GM06990 (cell line): ENCODE measurements at places on chromosomes 2 and 18.
A peak's percentile ranks its signal among the peaks of the same experiment; 100 is the strongest.

- no peak for DNase-seq
These were observed 74.7 kb upstream of the ETAA1 start for GRCh38 chr2:67322353-67323001.

DNA sequence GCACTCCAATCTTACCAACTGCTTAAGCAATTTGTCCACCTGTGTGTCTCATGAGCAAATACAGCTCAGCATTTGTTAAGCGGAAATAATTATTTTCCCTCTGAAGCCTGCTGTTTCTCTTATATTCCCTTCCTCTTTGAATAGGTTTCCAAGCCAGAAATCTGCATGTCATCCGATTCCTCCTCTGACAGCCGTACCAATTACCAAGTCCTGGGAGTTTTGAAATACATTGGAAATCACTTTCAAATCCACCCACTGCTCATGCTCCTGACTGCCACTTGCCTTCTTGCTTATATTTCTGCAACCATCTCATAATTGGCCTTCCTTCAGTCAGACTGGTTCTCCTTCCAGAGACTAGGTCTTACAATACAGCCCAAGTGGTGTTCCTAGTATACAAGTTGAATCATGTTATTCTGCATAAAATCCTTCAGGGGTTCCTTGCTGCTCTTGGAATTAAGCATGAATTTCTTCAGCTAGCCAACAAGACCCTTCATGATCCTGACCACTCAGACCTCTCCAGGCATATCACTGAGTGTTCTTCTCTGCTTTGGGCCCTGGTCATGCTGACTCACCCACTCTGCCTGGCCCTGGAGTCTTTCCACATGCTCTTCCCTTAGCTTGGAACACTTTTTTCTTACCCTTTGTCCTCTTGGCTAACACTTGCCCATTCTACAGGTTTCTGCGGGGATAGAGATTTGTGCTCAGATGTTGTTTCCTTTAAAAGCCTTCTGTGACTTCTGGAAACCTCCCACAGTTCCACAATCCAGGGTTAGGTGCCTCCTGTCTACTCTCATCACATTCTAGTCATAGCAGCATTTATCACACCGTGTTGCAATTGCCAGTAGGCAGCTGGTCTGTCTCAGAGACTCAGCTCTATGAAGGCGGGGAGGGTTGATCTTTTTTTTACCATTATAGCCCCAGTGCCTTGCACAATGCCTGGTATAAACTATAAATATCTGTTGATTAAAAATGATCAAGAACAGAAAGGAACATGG is 157.6 kb downstream of the ARL6IP6 start:
- no peak for DNase-seq

GRCh38 chr2:133424876-133425275 is 143.4 kb downstream of the NCKAP5 start:
- no peak for DNase-seq

DNA sequence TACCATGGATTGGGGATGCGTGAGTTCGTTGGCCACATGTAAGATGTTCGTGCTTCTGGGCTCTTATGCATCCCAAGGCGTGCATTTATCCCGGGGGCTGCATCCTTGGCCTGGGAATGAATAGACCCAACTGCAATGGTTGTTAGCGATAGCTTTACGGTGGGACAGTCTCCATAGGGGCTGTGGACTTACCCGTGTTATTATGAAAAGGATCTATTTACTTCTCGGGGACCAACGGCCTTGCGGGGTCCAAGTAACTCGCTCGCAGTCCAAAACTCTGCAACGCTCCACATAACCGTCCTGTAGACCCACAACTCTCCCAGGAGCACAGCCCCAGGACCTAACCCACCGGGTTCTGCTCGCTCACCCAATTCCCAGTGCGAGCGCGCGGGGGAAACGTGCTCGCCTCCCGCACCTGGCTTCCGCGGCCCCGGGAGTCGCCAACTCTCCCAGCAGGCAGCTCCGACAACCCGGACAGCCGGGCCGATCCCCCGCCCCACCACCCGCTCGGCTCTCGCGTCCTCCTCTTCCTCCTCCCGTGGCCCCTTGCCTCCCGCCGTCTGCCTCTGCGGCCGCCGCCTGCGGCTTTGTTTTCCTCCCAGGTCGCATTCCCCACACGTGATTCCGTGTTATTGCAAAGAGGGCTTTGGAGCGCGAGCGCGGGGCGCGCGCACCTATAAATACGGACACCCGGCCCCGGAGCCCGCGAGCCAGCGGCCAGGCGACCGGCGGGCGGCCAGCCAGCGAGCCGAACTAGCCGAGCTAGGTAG is at the start of gene CABLES1:
CABLES1 (plus strand) TSS at position 706 of the 770 bp plus-strand sequence. CDS start 278 bp downstream, outside the sequence.
- peak; percentile 76 for DNase-seq

DNA sequence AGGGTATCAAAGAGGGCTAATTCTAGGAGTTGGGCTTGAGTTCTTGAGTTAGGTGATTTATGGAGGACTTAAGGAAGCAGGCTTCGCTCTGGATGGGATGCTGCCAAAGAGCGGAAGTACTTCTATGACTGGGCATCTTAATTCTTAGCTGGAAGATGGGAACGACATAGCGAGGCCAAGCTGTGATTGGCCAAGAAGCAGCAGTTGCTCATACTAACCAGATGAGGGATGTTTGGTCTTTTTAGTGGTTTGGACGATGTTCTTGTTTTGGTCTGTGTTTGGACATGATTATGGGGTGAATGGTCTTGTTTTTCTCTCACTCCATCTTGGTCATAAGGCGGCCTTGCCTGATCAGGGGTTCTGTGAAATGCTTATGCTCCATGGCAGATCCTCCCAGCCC is 133.7 kb downstream of the MSH2 start:
- DNase-seq, result no peak

DNA sequence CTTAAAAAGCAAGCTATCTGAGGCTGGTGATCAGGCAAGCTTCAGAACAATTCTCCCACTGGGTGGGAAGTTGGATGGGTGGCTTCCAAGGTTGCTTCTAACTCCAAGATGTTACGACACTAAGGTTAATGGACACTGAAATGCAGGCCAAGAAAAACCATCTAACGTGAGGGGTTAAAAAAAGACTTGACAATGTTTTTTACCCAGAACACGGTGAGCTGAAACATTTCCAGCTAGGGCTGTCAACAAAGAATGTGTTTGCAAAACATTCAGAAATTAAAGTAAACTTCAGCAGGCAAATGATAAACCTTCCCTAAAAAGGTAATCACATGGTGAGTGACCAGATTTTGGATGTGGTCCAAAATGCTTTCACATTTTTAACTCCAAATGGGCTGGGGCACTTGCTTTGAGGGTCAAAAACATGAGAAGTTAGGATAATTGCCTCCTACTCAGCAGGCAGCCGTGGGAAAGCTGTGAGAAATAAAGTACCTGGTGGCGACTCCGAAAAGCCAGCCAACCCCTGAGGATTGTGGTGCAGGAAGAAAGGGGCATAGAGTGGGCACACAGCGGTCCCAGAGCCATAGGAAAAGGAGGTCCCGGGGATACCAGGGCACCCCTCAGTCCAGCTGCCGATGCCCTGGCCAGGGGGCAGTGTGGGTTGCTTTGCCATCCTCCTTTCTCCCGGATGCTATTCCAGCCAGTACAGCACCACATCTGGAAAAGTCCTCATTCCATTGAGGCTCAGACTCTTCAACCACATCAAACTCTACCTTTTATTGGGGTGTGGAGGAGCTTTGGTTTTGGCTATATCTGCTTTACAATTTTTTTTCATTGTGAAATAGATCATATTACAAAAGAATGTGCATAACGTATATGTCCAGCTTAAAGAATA is 90.0 kb upstream of the ATL2 start:
- DNase-seq, result no peak

- DNase-seq, result no peak
These were observed 401.3 kb upstream of the PIK3C3 start for GRCh38 chr18:41553716-41554115.

GRCh38 chr2:237254911-237255578 is 158.9 kb downstream of the COL6A3 start:
- DNase-seq, result no peak

DNA sequence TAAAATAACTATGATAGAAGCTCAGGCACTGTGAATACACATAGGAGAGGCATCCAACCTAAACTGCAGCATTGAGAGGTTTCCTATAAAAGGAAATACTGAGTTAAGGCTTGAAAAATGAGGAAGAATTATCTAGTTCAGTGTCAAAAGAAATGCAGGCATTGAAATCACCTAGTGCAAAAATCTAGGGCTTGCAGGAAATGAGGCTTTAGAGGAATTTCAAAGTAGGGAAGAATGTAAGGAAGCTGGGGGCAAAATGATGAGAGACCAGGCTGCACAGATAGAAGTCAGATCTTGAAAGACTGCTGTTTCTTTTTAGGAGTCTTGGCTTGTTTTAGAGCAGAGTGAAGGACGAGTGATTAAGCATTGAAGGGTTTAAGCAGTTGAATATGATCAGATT is 28.1 kb upstream of the SCYGR2 start:
- no peak for DNase-seq

- no peak for DNase-seq
These were observed 7.8 kb upstream of the RAB31 start for GRCh38 chr18:9700261-9700796.

GRCh38 chr2:37418956-37419355 is 74.5 kb downstream of the QPCT start:
- no peak for DNase-seq

DNA sequence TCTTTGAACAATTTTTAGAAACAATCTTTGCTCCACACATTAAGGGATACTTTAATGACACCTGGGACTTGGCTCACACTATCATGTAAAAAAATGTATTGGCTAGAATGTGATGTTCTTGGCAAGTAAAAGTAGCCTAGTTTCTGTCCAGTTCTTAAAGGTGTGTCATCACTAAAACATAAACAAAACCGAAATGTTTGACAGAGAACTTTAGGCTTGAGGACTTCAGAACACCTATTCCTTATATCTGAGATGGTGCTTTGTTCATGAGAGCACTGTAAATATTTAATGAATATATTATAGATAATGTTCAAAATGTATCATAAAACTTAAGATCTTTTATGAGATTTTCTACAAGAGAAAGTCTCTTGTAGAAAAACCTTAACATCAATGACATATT is 19.8 kb upstream of the HNRNPA3 start:
- no peak for DNase-seq

DNA sequence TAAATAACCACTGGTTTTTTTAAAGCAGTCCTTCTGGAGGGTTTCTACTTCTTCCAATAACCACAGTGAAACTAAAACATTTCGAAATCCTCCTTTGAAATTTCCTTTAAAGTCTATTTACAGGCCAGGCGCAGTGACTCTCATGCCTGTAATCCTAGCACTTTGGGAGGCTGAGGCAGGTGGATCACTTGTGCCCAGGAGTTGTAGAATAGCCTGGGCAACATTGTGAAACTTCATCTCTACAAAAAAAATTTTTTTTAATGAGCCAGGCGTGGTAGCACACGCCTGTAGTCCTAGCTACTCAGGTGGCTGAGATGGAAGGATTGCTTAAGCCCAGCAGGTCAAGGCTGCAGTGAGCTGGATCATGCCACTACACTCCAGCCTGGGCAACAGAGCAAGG is 15.2 kb downstream of the KIDINS220 start:
- no peak for DNase-seq

- DNase-seq, result no peak
These were observed 110.4 kb downstream of the MAP2 start for GRCh38 chr2:209534228-209534627.

- no peak for DNase-seq
These were observed 128.9 kb upstream of the CELF4 start for GRCh38 chr18:37694516-37694915.

- DNase-seq, result no peak
These were observed 23.0 kb downstream of the EPHA4 start for GRCh38 chr2:221549143-221549542.

GRCh38 chr18:14928396-14928795 is 180.4 kb downstream of the ANKRD30B start:
- DNase-seq, result no peak
